ENCODE measurements at places on chromosomes 13 and 19.

DNA sequence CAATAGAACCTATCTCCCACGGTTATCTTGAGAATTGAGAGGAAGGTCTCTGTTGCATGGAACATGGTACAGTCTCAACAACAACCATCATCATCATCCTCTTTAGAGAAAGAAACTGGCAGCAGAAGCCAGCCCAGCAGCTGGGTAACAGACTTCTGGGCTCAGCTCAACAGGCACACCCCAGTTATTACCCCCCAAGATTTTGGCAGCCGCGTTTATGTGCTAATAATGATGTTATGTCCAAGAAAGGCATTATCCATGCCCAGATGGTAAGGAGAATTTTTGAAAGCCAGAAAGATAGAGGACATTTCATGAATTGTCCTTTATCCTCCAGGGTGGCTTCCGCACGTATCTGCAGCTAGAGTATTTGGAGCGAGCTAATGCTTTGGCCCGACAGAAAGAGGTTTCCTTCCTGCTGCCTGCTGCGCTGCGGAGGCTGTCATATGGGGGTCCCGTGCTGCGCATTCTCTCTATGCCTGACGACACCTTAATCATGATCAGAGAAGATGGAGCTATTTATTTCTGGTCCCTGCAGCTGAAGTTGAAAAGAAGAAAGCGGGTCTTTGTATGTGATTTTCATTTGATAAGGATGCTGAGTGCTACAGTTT lies 89.9 kb downstream of the TEX26 start:
- no peak for DNase-seq

DNA sequence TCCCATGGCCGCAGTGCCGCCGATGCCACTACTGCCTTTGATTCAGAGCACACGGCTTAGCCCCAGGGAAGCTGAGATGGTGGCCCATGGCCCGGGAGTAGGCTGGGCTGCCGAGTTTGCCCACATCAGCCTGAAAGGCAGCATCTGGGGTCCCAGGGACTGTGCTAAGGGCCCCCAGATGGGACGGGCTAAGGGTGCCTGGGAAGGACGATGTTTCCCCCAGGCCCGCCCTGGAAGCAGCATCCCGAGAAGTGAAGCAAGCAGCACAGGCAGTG lies 22.5 kb downstream of the MAP2K2 start:
- no peak for DNase-seq

DNA sequence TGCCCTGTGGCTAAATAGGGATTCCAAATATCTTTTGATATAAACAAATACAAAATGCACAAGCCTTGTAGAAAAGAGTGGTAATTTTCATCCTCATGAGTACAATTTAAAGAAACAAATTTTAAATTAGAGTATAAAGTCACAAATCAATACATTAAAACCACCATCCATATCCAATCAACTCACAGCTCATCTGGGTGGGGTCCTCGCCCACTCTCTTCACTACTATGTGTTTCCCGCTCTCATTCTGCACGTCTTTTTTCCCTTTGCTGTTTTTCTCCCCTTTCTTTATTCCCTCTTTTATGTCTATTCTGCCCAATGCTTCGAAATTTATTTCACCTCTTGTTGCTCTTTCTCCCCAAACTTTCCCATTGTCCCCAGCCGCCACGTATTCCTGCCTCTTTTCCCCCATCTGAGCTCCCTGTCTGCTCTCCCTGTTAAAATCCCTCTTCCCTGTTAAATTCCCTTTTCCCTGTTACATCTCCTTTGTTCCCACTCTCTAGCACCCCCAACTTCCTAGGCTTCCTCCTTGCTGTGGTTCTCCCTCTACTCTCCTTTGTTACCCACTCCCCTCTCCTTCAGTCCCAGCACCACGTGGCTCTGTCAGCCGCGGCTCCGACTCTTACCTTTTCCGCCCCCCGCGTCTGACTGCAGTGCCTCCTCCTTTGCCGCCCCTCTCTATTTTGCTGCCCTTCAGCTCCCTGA lies 1.3 kb downstream of the ZNF616 start:
- peak; percentile 69 for DNase-seq

DNA sequence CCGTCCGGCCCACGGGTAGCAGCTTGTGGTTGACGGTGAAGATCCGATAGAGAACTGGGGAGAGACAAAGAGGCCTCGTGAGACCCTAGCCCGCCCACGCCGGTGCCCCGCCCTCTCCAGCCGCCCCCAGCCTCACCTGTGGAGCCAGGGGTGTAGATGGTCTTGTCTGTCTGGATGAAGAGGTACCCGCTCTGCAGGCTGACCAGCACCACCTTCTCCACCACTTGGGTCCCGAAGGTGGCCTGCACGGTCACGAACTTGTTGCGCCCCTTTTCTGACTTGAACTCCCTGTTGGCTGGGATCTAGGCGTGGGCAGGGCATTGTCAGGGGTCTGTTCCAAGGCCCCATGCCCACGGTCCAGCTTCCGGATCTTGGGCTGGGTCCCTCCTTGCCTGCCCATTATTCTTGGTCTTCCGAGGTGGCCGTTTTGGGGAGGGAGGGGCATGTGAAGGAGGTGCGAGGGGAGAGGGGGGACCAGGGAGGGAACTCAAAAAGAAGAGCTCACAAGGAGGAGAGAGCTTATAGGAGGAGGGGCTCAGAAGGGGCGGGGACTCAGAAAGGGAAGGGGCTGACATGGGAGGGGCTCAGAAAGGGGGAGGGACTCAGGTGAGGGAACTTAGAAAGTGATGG lies 2.2 kb downstream of the C3 start:
- DNase-seq, result no peak

DNA sequence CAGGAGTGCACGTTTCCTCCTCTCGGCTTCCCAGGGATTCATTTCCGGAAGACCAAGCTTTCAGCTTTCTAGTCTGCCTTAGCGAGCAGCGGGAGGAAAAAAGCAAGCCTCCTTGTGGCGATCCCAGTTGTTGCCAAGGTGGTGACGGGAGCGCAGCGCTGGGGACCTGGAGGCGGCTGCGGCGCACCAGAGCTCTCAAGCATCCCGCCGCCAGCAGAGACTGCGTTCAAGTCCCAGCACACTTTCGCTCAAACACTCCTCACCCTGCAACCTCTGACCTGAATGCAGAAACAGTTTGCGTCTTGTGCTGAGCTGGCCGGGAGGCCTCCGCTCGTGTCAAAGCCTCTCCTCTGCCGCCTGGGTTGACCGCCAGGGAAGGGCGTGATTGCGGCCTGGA lies 4.9 kb downstream of the GSX1 start:
- DNase-seq, result peak; percentile 15
